ENCODE measurements at places on chromosomes 2 and 18.

GRCh38 chr18:48597110-48597509, 58.3 kb downstream of the CTIF start:
- no peak for DNase-seq

GRCh38 chr2:240896871-240897692, 1.1 kb upstream of the MAB21L4 start:
- no peak for DNase-seq

DNA sequence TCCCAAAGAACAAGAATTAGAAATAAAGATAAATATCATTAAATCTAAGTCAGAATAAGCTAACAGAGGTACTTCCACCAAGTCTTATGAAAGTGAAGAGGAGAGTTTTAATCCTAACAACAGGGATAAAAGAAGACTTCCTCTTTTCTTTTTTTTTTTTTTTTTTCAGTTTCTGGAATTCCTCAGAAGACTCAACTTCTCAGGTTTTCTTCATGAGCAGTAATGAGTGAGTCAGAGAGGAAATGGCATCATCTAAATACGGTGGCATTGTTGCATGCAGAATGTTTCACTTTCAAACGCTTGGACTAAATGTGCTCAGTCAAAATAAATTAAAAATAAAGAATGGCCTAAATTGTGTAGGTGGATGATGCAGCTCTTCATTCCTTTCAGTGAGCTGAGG, 45.6 kb upstream of the ARHGAP15 start:
- peak; percentile 74 for DNase-seq

DNA sequence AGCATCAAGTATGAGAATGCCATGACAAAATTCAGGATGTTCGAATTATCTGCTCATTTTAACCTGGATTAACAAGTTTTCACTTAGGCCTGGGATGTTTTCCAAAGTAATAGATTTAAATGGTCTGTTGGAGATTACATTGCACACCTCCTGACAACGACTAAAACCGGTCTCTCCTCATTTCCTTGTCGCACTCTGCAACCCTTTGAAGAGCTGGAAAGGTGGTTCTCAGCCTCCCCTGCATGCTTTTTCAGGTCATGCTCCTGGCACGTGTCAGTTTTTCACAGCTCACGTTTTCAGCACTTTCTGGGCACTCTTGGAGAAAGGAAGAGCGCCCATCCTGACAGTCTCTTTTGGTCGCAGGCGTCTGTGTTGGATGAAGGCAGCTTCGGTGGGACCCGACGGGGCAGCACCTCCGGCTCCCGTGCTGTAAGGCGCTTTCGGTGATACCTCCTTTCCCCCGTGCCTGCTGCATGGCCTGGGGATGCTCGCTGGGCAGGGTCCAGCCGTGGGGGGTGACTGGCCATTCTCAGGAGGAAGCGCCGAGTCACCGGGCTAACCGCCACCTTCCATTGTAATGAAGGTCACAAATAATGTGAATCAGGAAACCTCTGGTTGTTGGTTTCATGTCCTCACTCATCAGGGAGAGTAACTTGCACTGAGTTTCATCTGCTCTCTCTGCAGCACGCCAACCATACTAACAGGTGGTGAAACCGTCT, 63.5 kb upstream of the RBM44 start:
- DNase-seq = no peak

GRCh38 chr2:128271597-128271910, 47.1 kb downstream of the HS6ST1 start:
- DNase-seq = no peak

GRCh38 chr2:181805228-181806038, 86.1 kb upstream of the ITPRID2 start:
- DNase-seq = peak; percentile 88

- DNase-seq = no peak
Observed at GRCh38 chr2:8122520-8122919, 559.3 kb upstream of the ID2 start.

DNA sequence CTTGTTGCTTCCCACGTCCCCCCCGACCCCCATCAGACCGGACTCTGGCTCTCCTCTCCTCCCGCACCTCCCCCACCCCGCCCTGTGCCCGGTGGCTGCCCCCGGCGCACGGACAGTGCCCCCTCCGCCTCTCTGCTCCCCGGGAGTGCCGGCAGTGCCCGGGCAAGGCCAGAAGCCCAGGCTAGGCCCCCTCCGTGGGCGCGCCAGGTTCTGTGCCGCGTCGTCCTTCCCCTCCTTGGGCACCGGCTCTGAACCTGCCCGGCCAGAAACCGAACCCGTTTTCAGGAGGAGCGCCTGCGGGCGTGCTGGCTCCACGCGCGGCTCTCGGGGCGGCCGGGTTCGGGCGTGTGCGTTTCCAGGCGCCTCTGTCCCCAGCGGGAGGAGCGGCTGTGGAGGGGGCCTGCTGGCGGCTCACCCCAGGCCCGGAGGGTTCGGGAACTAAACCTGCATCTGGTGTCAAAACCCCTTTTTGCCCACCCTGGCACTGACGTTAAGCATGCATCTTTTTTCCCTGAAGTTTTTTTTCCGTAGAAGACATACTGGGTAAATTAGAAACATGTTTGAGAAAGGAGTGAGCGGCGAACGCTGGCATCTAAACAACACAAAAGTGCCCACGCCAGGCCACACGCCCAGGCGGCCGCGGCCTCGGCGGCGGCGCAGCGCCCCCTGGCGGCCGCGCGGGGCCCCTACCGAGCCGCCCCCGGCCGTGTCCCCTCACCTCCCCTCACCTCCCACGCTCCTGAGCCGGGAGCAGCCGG, 123.9 kb upstream of the SLC1A4 start:
- DNase-seq = peak; percentile 81

DNA sequence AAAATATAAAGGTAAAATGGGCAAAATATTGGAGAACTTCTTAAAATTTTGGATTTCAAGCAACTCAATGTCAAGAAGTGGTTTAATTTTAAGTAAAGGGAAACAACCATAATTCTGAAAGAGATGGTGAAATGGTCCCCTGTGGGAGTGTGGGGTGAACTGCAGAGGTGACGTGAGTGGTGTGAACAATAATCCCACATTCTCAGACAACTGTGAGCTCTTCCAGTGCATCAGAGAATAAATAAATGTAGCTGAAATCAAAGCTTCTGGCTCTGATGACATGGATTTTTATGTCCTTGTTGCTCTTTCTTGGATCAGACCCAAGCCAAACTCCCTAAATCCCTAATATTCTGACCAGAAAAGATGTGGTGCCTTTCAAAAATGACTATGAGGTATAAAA, 672.7 kb downstream of the ZEB2 start:
- DNase-seq = no peak

- DNase-seq = no peak
Observed at GRCh38 chr2:140593132-140593531, 1537.7 kb downstream of the LRP1B start.

DNA sequence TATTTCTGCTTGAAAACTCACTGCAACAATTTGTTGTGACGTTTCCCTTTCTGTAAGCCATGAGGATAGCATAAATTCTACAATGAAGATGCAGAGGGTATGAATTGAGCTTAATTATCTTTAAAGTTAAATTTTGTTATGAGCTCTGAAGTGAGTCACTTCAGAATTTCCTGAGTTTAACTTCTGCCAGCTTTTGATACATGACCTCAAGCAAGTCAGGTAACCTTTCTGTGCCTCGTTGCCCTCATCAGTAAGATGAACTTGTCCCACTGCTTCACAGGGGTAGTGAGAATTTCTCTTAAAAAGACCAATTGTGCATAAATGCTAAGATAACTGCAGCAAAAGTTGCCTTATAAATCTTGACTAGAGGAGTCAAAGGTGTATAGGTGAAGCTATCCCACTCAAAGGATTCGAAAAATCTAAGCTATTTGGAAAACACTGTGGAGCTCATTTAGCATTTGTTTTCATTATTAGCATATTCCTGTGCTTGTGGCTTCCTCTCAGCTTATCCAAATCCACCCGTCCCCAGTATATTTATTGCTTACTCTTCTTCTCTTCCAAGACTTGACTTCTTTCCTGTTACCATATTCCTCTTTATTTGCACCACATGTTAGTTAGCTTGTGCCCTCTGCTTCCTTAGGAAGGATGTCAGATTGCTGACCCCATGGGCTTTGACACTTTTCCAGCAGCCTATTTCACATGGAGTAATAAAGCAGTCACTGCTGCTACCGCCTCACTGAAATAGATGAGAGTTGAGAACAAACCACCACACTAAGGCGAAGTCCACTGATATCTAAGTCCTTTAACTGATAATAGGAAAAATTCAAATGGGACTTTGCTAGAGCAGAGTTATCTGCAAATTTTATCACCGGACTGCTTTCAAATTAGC, 428.6 kb downstream of the ERBB4 start:
- no peak for DNase-seq

GRCh38 chr2:65742977-65743376, 310.6 kb upstream of the SPRED2 start:
- DNase-seq = no peak

- no peak for DNase-seq
Observed at GRCh38 chr2:85765081-85765731, 11.4 kb downstream of the ATOH8 start.
